ENCODE measurements at places on chromosomes 5 and 9.

- no peak for DNase-seq
Measured at GRCh38 chr9:35518225-35518821, 28.4 kb downstream of the RUSC2 start.

DNA sequence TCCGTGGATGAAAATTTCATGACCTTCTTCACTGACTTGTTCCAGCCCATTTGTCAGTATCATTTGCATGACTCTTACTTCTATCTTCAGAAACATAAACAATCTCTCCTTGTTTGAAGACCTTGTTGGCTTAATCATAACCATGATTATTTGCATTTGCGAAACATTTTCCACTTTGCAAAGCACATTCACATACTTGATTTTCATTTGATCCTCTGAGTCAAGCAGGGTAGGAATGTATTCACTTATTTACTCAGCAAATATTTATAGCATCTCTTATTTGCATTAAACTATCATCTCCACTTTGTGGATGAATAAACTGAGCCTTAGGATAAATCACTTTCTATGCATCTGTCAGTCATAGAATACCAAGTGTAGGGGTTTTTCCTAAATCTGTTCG lies 343.0 kb upstream of the SGCD start:
- no peak for DNase-seq

DNA sequence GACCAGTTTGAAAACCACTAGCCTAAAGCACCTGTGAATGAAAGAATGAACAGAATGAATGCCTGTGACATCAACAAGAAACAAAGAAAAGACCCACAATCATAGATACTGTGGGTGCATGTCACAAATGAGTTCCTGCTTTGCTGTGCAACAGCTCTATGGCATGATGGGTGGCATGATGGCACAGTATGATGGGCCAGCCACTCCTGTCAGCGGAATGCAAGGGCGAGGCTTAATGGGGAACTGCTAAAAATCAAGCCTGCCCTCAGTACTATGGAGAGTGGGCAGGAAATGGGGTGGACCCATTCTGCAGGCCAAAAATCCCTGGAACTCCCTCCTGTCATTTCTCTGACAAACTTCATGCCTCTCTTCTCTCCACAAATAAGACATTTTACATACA lies 89.0 kb downstream of the DCP2 start:
- DNase-seq, result no peak

DNA sequence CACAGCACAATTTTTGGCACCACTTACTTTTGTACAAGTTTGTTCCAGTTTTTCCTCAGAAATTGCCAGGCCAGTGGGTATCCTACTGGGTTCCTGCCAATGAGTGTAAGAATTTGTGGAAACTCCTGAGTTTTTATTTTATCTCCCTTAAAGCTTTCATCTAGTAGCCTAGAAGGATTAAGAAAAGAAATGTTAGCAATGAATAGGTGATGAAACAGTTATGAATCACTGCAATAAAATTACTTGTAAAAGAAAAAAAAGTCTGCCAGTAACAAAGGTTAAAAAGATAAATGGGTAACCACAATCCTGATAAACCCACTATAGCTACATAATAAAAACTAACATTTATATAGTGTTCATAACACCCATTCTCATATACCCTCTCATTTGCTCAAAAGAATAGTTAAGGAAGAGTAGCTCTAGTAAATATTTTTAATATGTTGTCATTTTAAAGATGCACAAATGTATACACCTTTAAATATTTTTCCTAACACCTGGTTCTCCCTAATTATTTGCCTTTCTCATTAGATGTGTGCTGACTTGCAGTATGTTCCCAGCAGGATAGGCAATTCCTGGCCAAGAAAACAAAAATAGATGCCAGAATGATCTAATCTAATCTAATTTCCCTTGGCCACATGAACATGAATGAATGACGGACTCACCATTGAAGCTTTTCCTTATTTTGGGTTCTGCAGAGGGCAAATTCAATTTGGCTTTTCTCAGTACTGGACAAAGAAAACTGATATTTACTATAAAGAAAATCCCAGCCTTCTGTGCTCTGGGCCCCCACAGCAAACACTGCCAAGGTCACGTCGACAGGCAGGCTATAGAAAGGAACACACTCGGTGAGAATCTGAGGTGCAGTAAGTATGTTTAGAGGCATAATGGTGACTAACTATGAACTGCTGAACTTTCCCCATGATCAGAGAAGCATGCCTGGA lies 26.4 kb downstream of the ERAP1 start:
- DNase-seq, result no peak

DNA sequence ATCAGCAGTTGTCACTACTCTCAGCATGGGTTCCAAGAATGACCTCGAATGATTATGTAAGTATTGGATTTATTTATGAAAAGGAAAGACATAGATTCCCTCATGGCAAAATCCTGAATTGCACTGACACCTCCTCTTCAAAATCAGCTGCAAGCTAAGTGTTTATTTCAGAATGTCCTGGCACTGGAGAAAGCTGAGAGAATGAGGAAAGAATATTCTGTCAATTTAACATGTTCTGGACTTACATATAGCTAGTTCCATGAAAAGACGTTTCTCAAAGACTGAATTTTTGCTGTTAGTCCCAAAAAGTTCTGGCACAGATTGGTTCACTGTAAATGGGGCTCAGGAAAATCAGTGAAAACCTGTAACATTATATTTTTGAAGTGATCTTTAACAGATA lies 120.3 kb downstream of the NREP start:
- DNase-seq, result no peak

DNA sequence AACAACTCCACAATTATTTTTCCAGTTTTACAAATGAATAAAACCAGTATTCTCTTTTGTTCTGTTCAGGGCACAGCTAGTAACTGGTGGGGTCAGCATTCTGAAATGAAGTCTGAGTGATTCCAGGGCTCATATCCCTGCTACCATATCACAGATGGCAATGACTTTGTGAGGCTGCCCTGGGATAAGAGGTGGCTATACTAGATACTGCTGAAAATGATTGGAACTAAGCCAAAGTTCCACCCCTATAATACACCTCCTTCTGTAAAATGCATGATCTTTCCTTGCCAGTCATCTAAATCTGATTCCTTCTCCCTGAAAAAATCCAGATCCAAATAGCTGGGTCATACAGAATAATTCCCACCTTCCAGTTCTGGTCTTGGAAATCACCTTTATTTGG lies 14.4 kb downstream of the SLC25A51 start:
- no peak for DNase-seq

DNA sequence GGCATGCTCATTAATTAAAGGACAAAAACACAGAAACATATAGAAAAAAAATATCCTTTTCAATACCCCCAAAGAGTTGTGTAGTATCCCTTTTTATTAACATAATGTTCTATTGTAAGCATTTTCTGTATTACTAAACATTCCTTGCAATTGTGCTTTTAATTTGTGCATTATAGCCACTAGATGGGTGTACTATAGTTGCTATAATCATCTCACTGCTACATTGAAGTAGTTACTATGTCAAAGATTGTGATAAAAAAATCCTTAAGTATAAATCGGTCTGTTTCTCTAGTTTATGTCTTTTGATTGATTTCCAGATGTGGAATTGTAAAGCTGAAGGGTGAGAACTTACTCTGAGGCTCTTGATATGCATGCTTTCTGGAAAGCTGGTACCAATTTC lies 21.4 kb downstream of the FREM1 start:
- DNase-seq, result no peak

- DNase-seq, result no peak
Measured at GRCh38 chr9:35254984-35255857, 93.4 kb downstream of the UNC13B start.

GRCh38 chr9:22210936-22211335 lies 201.8 kb upstream of the CDKN2B start:
- no peak for DNase-seq

DNA sequence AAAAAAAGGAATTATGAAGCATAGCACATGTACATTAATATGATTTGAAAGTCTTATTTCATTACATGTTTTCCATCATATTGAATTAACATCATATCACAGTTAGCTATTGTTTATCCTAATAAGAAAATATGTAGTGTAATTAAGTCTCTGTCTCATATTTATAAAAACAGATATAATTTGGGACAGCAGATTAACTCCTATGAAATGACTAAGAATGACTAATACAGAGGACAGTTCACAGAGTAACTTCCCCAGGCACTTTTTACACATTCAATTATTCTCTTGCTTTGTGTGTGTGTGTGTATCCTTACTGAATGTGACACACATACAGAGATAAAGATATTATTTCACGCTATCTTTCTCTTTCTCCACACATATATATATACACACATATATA lies 2400.9 kb upstream of the C9orf72 start:
- no peak for DNase-seq

DNA sequence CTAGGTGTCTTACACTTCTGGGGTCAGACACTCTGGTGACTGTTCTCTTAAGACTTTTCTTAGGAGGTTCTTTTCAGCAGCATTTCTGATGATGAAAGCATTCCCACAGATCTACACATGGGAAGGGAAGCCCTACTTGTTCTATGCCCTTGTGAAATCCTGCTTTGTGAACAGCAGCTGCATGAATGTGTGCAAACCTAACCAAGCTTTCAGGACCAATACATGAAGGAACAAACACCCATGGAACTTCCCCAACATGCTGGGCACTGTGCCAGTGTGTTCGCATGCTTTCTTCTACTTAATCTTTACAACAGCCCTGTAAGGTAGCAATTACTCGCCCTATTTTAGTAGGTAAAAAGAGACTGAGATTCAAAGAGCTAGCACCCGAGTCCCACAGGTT lies 439.9 kb upstream of the KLF4 start:
- DNase-seq, result no peak

DNA sequence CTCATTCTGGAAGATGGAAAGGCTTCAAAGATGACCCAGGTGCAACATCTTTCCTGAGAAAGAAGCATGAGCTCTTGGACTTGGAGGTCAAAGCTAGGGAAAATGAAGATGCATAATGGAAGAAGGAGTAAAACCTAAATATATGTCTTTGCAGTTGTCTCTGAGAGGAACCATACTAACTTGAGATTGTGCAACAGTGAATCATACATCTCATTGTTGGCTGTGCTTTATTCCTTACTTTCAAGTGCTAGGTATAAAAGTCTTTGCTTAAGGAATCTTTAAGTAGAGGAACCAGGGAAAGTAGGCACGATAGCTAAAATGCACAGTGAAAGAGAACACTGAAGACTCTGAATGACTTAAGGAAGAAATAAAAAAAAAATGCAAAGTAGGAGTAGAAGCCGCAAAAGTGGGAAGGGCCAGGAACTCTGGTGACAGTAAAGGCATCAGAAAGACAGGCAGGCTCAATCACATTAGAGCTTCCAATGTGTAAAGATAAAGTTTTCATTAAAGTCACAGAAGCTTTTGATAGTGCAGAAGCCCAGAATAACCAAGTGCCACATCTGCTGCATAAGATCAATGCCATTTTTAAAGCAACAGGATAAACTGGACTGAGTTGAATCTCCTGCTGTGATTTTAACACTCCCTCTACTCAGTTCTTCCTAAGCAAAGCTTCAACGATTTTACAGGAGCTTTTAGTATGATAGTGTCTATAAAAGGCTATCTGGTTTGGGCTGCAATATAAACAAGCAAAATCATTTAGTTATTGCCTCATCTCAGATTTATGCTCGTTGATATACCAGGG lies 432.3 kb upstream of the EDIL3 start:
- DNase-seq, result no peak

DNA sequence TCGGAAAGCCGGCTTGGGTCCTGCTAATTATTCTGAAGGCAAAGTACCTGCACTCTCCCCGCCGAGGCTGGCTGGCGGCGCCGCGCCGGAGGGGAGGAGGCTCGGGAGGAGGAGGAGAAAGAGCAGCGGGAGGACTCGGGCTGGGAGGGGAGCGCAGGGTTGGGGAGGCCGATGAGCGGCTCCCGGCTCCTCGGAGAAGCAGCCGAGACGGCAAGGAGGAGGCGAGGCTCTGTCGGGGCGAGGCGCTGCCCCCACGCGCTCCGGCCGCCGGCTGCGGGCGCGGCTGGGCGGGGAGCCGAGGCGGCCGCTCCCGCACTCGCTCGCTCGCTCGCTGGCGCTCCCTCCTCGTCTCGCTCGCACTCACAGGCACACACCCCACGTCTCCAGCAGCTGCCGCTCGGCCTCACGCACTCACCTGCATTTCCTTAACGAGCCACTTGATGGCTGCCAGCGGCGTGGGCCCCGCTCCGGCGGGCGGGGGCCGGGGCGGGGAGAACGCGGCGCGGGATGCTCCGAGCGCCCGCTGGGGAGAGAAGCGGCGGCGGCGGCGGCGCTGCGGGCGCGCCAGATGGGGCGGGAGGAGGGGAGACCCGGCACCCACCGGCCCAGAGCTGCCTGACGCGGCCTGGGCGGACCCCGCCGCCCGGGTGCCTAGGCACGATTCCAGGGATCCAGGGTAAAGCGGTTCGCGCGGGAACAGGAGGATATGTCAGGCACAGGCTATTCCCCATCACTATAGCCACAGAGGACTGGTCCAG lies at the start of gene PTPRD:
PTPRD (minus strand) TSS at position 362 of the 758 bp plus-strand sequence.
- DNase-seq, result peak; percentile 68

DNA sequence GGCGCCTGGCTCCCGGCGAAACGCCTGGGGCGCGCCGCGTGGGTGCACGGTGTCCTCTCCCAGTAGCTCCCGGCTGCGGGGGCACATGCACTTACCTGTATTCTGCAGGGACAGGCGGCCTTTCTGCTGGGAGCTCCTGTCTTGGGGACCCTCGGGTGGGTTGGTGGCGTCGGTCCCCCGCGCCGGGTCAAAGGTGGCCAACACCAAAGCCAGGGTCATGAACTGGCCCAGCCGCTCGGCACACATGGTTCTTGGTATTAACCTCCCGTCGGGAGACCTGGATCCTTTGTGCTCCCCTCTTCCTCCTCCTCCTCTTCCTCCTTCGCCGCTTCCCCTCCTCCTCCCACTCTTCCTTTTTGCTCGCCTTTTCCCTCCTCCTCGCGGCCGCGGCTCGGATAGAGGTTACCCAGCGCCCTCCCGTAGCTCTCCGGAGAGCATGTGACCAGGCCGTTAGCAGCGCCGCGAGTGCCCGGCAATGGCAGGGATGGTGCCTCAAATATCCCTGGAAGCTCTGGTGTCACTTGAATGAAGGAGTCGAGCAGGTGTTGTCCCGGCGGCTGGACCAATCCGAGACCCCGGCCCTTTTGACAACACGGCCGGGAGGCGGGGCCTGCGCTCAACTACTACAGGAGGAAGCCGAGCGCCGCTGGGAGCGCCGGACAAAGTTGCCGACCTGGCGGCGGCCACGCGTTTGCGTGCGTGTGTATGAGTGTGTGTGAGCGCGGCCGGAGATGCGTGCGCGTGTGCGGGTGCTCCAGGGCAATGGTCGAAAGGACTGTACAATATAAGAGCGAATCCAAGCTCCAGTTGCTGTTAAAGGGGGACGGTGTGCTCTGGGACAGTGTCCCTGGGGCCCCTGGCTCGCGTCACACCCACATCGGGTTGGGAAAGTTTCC lies at the start of gene STC2:
STC2 (minus strand) TSS at position 467 of the 896 bp plus-strand sequence; CDS start at position 246, 221 bp downstream.
- DNase-seq, result no peak

- no peak for DNase-seq
Measured at GRCh38 chr9:87249029-87249428, 248.6 kb upstream of the DAPK1 start.

- DNase-seq, result no peak
Measured at GRCh38 chr9:113373256-113373655, 3.5 kb downstream of the HDHD3 start.

GRCh38 chr9:108360304-108360703 lies 495.5 kb downstream of the ACTL7B start:
- DNase-seq, result no peak

- DNase-seq, result no peak
Measured at GRCh38 chr5:172453206-172453985, 929 bp downstream of the SH3PXD2B start.

All from putamen (tissue), 1 donor.